Stimulated activated effector memory CD8-positive, alpha-beta T cell treated with anti-CD3 and anti-CD28 coated beads, Interleukin-12 subunit alpha, Interleukin-12 subunit beta, amount 100 ng/mL, for 72 hours (primary cell): ENCODE measurements at places on chromosomes 7 and 10.

DNA sequence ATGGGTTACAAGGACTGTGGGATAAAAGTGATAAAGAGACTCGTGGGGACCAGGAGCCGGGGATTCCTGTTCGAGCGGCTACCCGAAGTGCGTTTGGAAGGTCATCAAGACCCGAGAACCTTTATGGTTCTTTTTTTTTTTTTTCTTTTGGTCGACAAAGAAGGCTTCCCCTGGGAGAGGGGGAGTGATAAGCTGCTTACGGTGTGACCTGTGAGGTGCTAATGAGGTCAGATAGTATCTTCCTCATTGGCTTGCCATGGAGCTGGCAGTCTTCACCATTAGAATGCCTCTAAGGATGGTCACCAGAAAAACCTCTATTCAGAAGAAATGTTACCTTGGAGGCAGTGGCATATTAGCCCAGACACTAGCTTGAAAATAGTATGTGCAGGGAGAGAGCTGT is 92.3 kb upstream of the STEAP4 start:
- no peak for DNase-seq

DNA sequence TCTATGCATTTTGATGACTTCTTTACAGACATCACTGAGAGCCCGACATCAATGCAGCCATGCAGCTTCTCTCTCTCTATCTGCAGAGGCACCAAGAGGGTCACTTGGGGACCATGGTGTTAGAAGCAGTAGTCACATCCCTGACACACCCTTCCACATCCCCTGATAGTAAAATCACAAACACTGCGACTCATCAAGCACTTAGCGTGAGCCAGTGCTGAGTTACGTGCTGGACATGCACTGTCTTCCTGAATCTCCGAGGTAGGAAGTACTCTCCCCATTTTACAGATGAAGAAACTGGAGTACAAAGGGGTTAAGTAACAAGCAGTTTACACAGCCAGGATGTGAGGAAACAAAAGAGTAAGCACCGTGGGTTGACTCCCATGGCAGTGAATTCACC is 109.2 kb downstream of the OSBPL3 start:
- DNase-seq, result no peak

DNA sequence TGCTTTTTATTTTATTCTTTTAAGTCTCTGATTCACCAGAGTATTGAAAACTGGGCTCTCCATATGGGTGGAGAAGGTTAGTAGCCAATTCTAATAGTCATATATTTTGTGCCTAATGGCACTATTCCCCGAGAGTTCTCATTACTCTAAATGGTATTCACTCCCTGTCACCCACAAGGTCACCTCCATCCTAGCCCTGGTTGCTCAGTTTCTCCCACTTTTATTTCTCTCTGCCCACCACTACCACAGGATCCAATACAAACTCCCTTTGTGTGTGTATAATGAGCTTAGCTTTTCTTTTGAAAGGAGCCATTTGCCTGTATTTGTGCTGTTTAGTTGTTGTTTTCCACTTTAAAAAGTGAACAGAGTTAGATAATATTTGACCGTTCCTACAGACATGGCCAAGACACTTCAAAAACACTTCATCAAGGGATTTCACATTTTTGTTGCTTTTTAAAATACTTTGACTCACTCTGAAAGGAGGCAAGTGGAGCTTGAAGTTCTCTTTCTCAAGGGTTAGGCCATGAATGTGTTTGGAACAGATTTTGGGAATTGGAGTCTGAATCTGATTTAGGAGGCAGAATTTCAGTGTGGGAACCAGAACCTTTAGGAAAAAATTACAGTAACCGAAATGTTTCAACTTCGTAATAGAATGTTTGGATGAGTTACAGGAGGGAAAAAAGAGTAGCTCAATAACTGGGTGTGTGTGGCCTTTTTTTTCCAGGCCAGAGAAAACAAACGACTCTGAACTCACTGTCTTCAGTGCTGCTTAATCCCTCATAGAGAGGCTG is 321.3 kb downstream of the BICC1 start:
- no peak for DNase-seq

DNA sequence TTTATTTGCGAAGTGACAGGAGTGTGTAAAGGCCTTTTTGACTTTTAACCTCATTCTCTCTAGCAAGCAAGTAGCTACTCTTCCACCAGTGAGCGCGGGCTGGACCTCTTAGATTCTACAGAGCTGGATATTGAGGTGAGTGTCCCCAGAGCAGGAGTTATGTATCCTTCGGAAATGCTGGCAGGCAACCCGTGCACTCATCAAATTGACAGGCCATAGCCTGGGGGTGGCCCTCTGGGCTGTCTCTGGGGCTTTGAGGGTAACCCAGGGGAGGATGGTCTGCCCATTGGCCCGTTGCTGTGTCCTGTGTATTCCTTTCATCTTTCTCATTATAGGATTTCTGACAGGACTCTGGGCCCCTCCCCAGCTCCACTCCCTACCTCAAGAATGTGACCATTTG is 6.1 kb upstream of the PVRIG start:
- DNase-seq, result no peak
